ENCODE measurements at places on chromosomes 6 and 20.

- no peak for DNase-seq
These were observed 59.5 kb upstream of the ARMH2 start for GRCh38 chr6:24858177-24858653.

- no peak for DNase-seq
These were observed 158.1 kb upstream of the HCRTR2 start for GRCh38 chr6:55016261-55016660.

GRCh38 chr20:51960047-51960675 lies 157.8 kb upstream of the SALL4 start:
- no peak for DNase-seq

- DNase-seq = no peak
These were observed at the start of gene TUBB1 for GRCh38 chr20:59019217-59019616. TUBB1 (plus strand) TSS chr20:59019429; CDS start chr20:59019523, 94 bp downstream.

DNA sequence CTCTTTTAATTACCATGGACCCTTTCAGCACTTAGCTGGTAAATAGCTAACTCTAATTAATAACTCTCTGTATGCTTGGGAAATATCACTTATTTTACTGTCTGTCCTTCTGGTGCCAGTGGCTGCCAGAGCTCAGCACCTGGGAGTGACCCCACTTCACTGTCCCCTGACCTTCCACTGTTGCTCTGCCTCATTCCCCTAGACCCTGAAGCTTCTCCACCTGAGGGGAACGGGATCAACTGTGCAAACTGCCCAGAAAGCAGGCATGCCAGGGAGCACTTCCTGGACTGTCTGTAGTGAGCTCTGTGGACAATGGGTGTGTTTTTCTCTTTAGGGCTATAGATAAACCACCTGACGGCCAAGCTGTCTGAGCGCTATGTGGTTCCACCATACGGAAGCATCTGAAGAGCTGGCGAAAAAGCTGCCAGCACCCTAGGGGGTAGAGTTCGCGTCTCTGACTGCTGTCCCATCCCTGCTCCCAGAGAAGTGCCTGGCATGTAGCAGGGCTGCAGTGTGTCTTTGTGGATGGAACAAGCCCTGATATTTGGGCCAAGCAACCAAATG lies 106.3 kb upstream of the FOXA2 start:
- no peak for DNase-seq

DNA sequence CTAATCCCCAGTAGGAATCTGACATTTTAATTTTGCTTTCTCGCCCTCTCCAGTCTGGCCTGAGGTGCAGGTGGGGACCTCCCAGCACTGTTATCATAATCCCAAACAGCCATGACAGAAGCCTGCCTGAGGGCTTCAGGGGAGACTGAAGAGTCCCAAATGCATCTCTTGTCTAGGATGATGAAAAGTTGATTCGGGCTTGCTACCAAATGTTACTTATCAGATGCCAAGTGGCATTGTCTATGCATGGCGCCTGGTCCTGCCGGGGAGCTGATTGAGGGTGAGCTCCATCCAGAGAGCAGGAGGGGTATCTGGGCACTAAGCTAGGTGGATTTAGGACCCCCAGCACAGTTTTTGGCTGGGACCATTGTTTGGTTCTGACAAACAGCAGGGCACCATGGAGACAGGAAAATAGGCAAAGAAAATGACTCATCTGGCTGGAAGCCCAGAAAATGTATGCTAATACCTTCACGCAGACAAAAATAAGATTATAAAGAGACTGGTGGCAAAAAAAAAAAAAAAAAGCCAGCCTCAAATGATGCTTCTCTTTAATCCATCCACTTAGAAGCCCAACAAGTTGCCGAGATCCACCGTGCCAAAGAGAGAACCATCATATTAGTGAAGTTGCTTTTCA lies 513.7 kb upstream of the SULF2 start:
- DNase-seq = peak; percentile 87

DNA sequence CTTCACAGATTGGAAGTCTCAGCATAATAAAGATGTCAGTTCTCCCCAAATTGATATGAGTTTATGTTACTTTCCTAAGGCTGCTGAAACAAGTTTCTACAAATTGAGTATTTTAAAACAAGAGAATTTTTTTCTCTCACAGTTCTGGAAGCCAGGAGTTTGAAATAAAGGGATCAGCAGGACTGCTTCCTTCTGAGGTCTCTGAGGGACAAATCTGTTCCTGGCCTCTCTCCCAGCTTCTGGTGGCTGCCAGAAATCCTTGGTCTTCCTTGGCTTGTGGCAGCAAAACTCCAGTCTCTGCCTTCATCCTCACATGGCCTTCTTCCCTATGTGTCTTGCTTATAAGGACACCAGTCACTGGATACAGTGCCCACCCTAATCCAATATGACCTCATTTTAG lies 136.1 kb downstream of the TFAP2A start:
- DNase-seq = no peak

GRCh38 chr6:145498425-145498824 lies 236.9 kb downstream of the EPM2A start:
- no peak for DNase-seq

- DNase-seq = no peak
These were observed 171.7 kb downstream of the WDR27 start for GRCh38 chr6:169529931-169530751.

GRCh38 chr20:10472871-10473270 lies 37.8 kb downstream of the SLX4IP start:
- DNase-seq = no peak

GRCh38 chr6:149277621-149278020 lies 39.9 kb upstream of the TAB2 start:
- DNase-seq = no peak

DNA sequence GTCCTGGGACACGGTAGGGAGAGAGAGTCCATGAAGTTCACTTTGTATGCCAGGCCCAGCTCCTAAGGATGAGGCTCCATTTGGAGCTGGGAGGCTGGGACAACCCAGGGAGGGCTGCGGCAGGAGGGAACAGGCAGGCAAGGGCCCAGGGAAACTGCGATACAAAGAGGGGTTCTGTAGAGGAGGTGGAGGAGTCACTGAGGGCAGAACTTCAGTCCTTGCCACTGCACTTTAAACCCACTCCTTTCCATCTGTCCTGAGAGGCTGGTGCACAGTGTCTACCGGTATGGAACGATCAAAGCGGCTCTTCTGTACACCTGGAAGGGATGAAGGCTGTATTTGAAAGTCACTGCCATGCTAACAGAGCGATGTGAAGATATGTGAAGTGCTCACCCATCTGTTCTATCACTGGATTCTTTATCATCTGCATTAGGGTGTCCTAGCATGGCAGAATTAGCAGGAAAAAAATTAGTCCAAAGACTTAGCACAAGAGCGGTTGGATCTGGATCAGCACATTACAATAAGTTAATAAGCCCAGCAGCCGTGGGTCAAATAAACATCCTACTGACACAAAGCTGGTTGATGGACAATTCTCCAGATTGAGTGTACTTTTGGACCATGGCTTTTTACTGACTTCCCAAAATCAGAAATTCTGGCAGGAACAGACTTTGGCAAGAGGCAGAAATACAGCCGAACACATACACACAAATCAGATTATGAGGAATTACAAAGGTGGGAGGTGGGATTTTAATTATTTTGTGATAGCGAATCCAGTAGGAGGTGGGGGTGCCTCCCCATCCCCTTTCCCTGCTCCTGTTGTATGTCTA lies 20.9 kb upstream of the ZFAND3 start:
- DNase-seq = no peak

- no peak for DNase-seq
These were observed 10.5 kb upstream of the PLN start for GRCh38 chr6:118537574-118537973.

GRCh38 chr6:12232339-12232738 lies 57.8 kb upstream of the EDN1 start:
- peak; percentile 13 for DNase-seq

GRCh38 chr20:46406986-46407670 lies 713 bp upstream of the ELMO2 start:
- peak; percentile 49 for DNase-seq

GRCh38 chr6:21869085-21869771 lies 275.7 kb downstream of the SOX4 start:
- DNase-seq = no peak

DNA sequence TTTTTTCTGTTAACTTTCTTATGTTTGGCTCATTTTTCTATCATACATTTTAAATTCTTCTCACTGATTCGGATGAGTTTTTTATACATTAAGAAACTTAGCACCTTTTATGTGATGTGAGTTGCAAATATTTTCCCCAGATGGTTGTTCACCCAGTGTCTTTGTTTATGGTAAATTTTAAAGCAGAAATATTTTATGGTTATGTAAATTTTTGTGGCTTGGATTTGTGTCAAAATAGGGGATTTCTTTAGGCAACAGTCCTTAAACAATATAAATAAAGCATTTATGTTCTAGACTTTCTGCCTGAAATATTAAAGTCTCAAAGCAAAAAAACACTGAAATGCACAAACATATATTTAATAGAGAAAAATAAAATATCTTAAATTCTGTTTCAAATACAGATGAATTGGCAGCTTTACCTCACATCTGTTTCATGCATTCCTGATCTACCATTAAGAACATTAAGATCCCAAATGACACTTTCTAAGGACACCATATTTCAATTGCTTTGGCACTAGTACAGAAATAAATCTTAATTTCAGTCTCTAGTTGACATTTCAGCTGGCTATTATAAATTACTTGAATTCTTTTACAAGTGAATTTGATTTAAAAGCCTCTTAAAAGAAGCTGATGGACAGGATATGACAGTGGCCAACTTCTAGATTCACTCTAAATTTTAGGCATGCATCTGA lies 646.6 kb downstream of the HACE1 start:
- no peak for DNase-seq

- DNase-seq = peak; percentile 63
These were observed 47.6 kb upstream of the RBM24 start for GRCh38 chr6:17233531-17233930.

- DNase-seq = no peak
These were observed 246.1 kb upstream of the AFDN start for GRCh38 chr6:167580619-167580911.

Measured in urothelium cell line (cell line).